ENCODE measurements at places on chromosomes 5 and 9.

GRCh38 chr5:180670586-180671359 is 21.4 kb upstream of the FLT4 start:
- DNase-seq: no peak

- DNase-seq: no peak
Measured at GRCh38 chr5:72224946-72225463, 95.0 kb downstream of the MRPS27 start.

DNA sequence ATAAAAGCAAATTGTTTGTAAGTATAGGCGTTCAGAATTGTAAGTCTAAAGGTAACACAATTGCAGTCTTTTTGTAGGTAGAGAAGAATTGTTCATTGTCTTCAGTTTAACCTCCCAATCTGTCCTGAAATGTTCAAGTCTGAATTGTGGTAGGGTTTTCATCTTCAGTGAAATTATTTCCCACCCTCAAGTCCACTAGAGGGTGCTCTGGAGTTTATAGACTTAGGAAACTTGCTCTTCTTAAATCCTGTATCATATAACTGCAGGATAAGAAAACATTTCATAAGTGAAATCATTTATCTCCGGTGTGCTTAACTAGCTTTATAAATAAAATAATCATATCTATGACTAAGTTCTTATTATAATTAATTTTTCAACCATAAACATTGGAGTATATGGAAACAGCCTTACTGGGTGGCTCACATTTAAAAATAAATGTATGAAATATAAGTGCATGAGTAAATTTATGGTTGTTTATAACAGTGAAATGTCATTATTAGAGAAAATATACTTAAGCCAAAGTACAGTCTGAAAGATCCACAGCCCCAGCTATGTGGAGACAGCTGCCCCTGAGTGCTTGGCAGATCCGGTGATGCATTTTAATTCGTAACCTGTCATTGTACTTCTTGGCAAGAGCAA is 182.4 kb upstream of the OTULINL start:
- DNase-seq: no peak

GRCh38 chr5:68711293-68712200 is 382.3 kb upstream of the SLC30A5 start:
- no peak for DNase-seq

- no peak for DNase-seq
Measured at GRCh38 chr5:125006011-125006685, 259.7 kb upstream of the ZNF608 start.

DNA sequence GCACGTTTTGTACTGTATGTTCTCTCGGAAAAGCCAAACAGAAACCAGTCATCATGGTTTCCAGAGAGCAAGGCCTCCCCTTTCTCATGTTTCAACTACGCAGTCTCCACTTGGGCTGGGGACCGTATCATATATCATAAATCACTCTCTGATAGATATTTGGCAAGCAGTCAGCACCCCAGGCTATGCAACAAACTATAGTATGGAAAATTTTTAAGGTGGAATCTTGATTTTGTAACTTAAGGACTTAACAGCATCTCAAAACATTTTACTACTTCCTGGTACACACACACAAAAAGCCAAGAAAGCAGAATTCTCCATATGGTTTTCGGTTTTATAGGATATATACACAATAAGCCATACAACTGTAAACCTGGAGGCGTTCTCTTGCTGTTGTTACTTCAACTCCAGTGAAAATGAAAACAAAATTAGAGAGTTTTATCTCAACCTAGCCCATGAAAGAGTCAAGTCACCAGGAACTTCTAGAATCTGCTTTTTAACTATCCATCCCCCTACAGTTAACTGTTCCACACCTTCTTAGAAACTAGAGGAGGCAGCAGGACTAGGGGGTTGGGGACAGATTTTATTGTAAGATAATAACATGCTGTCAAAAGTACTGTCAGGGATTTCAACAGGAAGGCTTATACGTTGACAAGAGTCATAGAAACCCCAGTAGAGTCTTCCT is 283.4 kb downstream of the NFIB start:
- DNase-seq: no peak

- no peak for DNase-seq
Measured at GRCh38 chr5:24347158-24347557, 297.6 kb downstream of the CDH10 start.

- no peak for DNase-seq
Measured at GRCh38 chr5:83029912-83030311, 47.3 kb downstream of the TMEM167A start.

- no peak for DNase-seq
Measured at GRCh38 chr5:148924817-148925216, 98.4 kb downstream of the ADRB2 start.

DNA sequence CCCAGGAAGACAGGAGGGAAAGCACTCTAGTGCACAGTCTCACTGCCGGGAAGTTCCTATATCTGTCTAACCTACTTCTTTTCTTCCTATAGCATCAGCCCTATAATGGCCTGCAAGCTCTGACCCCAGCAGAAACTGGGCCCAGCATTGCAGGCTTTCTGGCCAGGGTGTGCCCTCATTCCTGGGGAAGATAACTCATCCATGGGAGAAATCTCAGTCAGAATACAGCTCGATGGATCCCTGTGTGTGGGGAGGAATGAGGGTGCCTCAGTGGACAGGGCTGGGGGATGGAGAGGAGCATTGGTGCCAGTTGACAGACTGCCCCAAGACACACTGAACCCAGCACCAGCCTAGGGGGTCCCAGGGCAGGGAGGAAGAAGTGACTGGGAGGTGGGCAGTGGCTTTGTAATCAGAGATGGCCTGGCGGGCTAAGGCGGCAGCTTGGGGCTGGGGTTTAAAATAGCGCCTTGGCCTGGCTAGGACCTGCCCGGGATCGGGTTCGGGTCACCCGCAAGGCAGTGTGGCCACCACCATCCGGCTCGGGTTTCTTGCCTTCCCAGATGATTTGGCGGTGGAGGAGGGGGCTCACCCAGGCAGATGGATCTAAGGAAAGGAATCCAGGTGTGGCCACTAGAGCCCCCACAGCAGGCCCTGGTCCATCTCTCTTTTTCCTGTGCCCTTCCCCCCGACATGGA is 7.6 kb upstream of the CXXC5 start:
- DNase-seq: no peak

DNA sequence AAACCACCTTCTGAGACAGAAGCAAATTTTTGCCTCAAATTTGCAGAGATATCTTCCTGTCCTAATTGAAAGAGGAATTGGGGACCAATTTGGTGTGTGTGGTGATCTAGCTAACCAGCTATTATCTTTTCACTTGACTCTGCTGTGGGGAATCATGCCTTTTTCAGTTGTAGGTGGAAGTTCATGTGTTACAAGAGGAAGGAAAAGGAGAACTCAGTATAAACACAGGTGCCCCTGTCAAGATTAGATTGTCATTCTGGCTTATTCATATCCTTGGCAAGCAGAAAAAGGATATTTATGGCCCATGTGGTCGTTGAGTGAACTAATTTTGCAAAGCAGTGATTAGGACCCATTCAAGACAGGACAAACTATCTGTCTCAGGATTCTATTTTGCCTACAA is 336.8 kb upstream of the SLC30A5 start:
- no peak for DNase-seq

- no peak for DNase-seq
Measured at GRCh38 chr5:96584712-96585111, 77.5 kb upstream of the CAST start.

GRCh38 chr5:60727033-60727679 is 27.2 kb upstream of the DEPDC1B start:
- DNase-seq: no peak

DNA sequence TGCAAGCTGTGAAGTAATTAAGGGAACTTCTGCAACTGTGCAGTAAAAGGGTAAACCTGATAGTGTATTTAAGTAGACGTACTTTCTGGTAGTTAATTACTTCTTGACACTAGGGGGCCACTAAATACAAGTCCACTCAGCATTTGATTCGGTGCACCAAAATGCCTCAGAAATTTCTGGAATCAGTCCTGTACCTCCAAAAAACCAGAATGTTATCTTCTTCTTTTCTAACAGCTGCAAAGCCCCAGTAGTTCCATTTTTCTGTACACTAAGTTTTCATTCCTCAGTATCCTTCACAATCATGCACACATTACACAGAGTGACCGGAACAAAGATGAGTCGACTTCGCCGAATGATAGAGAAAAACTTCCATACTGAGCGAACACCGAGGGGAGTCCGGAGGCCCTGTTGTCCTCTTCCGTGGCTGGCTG is 484 bp downstream of the GFM2 start:
- DNase-seq: no peak

DNA sequence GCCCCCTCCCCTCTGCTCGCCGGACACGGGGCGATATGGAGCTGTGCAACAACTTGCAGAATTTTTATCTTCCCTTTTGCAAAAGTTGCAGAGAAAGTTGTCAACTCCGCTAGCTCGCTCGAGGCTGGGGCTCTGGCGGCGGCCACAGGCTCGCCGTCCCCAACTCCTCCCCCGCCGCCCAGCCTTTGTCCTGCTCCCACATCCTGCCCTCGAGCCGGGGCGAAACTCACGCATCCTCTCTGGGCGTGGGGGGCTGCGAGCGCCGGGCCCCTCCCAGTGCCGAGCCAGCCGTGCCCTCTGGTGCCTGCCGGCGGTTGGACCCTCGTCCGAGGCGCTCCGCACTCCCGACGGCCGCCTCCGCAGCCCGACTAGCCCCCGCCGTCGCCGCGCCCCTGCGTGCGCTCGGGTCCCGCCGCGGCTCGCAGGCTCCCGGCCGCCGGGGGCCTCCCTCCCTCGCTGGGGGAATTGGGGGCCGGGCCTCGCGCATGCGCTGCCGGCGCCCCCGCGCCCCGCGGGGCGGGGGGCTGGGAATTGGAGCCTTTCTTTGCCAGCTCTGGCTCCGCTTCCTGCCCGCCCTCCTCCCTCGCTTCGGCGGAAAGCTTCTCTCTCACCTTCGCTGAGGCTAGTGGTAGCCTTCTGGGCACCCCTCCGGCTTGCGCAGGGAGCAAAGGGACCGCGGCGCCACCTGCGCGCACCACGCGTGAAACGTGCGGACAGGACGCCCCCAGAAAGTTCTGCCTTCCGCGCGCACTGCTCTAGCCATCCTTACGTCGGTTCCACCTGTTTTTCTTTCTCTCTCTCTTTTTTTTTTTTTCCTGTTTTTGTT is at the start of gene CCNJL:
Gene CCNJL, minus strand, starts transcription at position 431 of the 826 bp plus-strand sequence. CDS start 641 bp downstream, outside the sequence.
- no peak for DNase-seq

DNA sequence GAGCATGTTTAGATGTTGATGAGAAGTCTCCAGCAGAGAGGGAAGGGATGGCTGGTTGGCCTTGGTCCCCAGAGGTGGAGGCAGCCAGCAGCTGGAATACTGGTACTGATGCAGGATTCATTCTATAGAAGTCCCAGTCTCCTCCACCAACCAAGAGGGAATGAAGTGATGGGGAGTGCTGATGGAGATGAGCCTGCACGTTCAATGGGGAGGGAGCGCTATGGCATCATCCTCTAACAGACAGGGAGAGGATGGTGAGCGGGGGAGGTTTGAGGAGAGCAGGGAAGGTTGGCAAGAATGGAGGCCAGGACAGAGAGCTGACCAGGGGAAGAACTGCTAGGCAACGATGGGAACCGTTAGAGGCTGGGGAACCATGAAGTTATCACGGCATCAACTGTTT is 159.8 kb upstream of the MVB12B start:
- no peak for DNase-seq

GRCh38 chr5:168128557-168128956 is 162.9 kb upstream of the WWC1 start:
- DNase-seq: no peak

- DNase-seq: no peak
Measured at GRCh38 chr5:95780597-95780996, 41.9 kb downstream of the GLRX start.

GRCh38 chr9:121324316-121324715 is 45.7 kb downstream of the STOM start:
- DNase-seq: no peak

GRCh38 chr5:73499756-73500155 is 1.5 kb downstream of the BTF3 start:
- DNase-seq: no peak

GRCh38 chr5:32683125-32683524 is 28.0 kb upstream of the NPR3 start:
- DNase-seq: no peak

DNA sequence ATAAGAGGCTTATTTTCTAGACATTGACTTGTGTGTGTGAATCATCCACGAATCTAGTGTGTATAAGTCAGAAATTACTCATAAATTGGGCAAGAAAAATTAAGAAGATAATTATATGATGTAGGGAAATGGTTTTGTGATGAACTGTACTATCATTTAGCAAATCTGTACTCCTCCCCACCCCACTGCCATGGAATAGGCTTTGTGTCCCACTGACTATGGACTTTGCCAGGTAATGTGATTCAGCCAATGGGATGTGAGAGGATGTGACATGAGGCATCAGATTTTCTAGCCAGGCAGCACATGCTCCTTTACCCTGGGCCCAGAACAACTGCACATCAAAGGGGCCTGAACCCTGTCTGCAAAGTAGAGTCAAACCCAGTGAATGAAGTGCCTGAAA is 406.6 kb downstream of the CTNND2 start:
- DNase-seq: no peak

DNA sequence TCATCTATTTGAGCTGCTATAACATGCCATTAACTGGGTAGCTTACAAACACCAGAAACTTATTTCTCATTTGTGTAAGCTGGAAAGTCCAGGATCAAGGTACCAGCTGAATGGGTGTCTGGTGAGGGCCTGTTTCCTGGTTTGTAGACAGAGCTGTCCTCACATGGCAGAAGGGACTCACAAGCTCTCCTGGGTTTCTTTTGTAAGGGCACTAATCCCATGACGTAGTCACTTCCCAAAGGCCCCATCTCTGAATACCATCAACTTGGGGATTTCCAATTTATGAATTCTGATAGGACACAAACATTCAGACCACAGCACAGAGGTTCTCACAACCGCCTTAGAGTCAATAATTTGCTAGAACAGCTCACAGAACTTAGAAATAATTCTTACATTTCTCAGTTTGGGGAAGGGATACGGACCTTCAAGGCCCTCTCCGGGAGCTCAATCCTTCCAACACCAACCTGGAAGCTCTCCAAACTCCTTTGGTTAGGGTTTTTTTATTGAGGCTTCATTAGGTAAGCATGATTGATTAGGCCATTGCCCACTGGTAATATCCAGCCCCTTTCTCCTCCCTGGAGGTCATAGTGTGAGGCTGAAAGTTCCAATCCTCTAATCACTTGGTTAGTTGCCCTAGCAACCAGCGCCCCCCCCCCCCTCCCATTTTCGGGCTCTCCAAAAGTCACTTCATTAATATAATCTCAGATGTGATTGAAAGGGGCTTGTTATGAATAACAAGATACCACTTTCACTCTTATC is 7.6 kb upstream of the DNAJA1 start:
- no peak for DNase-seq

DNA sequence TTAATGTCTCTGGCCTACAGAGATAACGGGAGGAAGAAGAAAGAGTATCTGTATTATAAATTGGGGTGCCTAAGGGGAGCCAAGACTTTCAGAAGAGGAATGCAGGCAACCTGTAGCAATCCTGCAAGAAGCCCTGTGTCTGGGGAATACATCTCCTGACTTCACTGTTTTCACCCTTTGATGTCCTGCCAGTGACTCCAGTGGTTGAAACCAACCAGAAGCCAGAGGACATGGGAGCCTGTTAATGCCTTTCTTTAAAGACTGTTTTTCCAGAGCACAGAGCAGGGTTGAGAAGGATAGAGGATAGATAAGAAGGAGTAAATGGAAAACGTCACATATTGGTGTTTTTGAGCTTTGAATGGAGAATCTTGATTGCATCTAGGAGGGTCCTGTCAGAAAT is 151.2 kb downstream of the HACD4 start:
- no peak for DNase-seq
